B cell (primary cell): ENCODE measurements at places on chromosomes 12 and 14. TPM values are rescaled to one million over a fixed set of nuclear protein-coding genes. Genes with fewer than 3 reads are reported as not detected.

PTPN6 gene
- total RNA-seq: 311 and 312 TPM in 2 replicates

AICDA gene
- total RNA-seq: 0.94 and 0.95 TPM in 2 replicates

CLEC2A gene
- not detected in 2 replicates for total RNA-seq

SLC48A1 gene
- 20.0 and 25.1 TPM in 2 replicates for total RNA-seq

WDR20 gene
- 62.8 and 64.0 TPM in 2 replicates for total RNA-seq

FOXM1 gene
- 0.51 and 0.84 TPM in 2 replicates for total RNA-seq
